ENCODE measurements at places on chromosomes 3 and 15.

DNA sequence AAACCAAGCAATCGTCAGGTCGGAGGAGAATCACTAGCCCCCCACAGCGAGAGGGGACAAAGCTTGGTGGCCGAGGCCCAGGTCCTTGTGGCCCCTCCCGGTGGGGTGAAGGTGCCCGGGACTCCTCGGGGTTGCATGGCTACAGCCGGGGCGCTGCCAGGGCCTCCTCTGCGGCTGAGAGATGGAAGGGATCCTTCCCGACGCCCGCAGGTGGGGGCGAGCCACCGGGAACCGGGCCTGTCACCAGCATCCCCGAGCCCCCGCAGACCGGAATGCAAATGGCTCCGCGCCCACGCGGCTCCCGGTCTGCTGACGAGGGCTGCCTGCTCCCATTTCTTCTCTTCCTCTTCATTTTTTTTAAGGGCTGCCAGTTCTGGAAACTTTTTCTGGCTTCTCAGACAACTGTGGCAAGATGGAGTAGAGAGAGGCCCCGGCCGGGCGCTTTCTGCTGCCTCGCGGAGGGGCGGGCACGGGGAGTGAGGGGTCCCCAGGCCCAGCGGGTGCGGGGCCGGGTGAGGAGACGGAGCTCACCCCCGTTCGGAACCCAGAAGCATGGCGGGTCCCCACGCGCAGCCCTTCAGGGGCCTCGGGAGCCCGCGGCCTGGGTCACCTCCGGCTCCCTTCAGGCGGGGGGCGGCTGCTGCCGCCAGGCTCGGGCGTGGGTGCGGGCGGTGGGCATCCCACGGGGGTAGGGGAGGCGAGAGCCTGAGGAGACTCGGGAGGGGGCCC lies 27.5 kb downstream of the MELTF start:
- no peak for DNase-seq

DNA sequence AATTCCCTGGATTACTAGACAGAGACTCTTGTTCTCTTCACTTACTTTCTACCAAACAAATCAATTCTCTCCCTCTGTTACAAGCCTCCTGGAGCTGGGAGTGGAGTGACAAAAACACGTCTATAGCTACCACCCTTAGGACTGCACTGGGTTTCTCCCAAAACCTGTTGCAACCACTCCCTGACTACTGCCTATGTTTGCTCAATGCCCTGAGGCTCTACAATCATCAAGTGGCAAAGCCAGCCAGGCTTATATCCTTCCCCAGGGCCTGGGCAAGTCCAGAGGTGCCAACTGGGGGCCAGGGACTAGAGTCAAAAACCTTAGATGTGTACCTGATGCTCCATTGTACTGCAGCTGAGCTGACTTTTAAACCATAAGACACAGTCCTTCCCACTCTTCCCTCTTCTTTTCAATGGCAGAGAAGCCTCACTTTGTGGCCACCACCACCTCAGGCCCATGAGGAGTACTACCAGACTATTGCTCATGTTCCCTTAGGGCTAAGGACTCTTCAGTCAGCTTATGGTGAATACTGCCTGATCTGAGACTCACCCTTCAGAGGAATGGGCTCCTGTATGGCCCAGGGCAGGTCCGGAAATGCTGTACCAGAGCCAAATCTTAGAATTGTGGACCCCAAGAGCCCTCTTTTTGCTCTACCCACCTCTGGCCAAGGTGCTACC lies 125.4 kb upstream of the PLCL2 start:
- DNase-seq: no peak

DNA sequence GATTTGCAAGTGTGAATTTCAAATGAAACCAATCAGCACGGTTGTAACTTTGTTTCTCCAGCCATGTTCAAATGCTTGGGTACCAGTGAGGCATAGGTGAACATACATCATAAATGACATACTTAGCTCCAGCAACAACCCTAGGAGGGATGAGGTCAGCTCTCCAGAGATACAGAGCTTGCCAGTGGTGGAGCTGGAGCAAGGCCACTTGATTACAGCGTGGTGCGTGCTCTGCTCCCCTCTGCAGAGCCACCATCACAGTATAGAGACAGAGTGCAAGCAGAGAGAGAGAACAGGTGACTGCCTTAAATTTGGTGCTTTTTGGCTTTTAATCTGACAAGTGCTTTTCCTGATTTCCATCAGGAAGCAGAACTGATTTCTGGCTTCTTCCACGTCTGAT lies 275.1 kb downstream of the PDZRN3 start:
- DNase-seq: no peak

DNA sequence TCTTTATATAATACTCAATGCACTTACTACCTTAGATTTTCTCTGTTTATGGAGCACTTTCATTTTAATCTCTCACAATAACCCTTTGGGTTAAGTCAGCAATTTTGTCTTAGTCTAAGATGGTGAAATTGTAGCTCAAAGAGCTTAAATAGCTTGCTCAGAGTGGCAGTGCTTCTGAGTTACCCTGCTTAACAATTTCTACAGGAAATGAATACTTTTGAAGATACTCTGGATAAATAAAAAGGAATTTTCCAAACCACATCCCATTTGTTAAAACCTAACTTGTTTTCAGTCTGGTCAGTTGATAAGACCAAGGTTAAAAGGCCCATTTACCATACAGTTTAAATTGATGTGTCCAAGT lies 37.2 kb downstream of the HMG20A start:
- no peak for DNase-seq

GRCh38 chr15:47870956-47871625 lies 153.8 kb downstream of the SEMA6D start:
- no peak for DNase-seq

GRCh38 chr15:77224352-77224751 lies 153.4 kb upstream of the TSPAN3 start:
- no peak for DNase-seq

DNA sequence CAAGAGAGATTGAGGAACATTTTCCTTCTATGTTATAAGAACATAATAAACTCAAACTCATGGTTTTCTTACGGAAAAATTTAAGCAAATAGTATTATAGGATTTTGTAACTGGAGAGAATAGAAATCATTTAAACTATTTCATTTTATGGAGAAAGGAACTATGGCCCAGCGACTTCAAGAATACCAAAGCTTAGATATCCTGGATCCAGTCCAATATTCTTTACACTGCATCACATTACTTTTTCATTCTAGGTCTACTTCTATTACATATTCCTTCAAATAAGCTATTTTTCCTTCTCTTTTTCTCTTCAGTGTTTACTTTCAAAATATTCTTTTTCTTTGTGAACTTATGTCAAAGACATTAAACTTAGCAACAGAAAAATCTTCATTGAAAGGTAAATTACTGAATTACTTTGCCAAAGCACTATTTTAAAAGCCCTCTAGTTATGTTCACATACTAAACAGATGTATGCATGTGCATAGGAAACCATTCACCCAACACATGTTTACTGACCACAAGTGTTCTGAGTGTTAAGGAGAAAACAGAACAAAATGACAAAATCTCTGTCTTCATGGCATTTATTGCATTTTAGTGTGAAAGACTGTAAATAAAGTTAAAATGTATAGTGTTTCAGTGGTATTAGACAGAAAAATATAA lies 20.4 kb downstream of the KPNA4 start:
- no peak for DNase-seq

- no peak for DNase-seq
These were observed 1627.6 kb downstream of the SI start for GRCh38 chr3:163450698-163451097.

- no peak for DNase-seq
These were observed 280.1 kb upstream of the RASGRP1 start for GRCh38 chr15:38844736-38845135.

DNA sequence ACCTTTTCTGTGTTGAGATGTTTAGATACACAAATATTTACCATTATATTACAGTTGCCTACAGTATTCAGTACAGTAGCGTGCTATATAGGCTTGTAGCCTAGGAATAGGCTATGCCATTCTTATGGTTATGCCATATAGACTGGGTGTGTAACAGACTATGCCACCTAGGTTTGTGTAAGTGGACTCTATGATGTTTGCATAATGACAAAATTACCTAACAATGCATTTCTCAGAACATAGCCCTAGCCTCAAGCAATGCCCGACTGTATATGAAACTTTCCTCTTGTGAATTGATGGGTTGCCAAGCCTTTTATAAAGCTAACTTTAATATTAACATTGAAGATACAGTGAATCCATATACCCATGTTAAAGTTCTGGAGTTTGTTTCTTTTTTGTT lies 10.3 kb upstream of the PHLDB2 start:
- DNase-seq: no peak

DNA sequence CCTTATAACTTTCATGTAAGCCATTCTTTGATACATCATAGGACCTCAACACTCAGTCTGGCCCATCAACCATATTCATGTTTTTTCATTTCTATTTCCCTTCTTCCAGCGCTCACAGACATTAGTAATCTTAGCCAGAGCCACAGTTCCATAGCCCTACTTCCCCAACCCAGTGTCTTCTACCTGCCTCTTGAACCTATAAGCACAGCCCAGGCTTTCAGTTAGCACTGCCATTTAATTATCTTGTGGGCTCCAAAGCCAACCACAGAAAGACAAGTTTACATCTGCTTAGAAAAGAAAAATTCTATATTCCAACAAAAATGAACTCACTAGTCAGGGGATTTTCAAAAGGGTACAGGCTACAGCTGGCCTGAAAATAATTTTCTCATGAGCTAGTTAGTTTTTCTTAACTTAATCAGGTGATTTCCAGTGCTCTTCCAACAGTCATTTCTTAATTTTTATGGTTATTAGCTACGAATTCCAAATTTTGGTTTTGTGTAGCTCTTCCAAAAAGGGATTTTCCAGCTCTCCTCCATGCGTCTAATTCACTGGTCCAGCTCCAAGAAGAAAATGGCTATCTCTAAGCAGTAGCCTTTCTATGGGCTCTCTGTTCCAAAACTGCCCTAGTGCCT lies 13.7 kb downstream of the CD200 start:
- DNase-seq: no peak

- DNase-seq: no peak
These were observed 4.0 kb downstream of the DIPK2A start for GRCh38 chr3:143975554-143976152.

DNA sequence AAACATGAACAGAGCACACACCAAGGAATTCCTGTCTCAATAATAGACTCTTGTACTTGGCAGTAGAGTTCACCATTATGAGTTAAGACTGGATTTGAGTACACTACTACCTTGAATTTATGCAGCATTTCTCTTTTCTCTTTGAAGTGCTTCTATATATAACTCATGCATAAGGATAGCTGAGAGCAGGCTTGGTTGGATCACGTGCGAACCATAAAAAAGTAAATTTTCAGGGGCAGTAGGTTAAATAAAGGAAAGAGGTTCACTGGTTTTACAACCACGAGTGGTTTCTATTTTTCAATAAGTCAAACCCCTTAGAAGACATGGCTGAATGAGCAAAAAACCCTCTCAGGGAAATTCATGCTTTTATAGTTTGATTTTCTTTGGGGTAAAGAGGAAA lies 28.6 kb upstream of the PDZRN3 start:
- no peak for DNase-seq

GRCh38 chr15:78070049-78070700 lies 7.3 kb downstream of the TBC1D2B start:
- DNase-seq: no peak

DNA sequence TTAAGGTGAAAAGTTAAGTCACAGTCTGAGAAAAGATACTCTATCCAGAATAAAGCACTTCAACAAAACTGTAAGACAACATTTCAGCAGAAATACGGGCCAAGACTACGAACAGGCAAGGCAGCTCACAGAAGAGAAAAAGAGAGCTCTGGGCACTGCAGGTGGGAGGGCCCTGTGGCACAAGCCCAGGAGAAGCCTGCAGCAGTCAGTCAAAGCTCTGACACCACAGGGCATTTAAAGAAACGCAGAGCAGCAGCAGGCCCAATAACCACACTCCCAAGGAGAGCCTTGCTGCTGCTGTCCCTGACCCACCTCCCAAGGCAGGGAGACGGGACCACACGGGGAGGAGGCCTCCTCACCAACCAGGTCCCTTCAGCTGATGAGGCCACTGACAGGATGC lies 19.2 kb downstream of the CHSY1 start:
- DNase-seq: no peak

GRCh38 chr3:32140943-32141342 lies 34.5 kb downstream of the GPD1L start:
- DNase-seq: no peak

DNA sequence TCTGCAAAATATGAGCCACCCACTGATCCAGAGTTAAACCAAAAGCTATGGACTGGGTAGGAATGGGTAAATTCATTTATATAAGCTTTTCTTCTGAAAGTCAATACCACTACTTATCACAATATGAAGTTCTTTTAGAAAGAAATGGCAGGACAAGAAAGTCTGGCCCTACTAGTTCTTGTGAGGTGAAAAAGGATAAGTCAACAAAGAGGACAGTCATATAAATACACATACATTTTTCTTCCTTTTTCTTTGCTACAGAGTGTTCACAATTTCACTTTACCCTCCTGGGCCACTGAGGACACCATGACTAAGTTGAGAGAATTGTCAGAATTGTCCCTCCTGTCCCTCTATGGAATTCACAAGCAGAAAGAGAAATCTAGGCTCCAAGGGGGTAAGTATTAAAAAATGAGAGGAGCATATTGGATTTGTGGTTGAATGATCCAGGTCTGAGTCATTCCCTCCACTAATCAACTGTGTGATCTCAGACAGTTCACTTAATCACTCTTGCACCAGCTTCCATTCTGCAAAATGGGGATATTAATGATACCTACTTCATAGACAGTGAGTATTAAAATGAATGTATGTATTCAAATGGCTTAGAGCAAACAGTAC lies 27.6 kb downstream of the ACP3 start:
- no peak for DNase-seq

DNA sequence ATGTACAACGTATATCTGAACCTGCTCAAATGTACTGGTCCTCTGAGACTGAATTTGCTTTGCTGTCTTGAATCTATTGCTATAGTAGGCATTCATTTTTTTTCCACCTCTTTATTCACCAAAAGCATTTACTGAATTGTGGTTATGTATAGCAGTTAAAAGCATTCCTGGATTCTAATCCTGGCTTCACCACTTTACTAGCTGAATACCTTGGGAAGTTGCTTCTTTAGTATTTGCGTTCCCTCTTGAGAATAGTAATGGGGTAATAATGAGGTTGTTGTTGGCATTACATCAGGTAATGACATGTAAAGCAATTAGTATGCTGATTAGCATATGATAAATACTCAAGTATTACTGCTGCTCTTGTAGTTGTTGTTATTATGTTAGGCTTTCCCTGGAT lies 29.1 kb downstream of the MEF2A start:
- DNase-seq: no peak

DNA sequence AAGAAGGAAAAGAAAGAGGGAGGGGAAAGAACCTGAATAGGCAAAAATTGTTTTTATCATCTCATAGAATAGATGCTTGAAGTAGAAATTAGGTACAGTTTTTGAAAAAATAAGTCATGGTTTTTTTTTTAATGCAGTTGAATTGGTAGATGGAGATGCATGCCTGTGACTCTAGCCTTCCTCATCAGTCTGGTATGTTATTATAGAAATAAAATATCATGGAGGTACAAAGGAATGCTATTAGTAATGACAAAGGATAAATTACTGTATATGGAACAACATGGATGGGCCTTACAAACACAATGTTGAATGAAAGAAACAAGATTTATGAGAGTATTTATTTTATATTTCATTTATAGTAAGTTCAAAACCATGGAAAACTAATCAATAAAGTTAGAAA lies 162.4 kb upstream of the GALNT15 start:
- no peak for DNase-seq

Data from neural crest cell (in vitro differentiated cells).